ENCODE measurements at places on chromosomes 16 and 17. TPM values are rescaled to one million over a fixed set of nuclear protein-coding genes. Genes with fewer than 3 reads are reported as not detected.

Gene CKLF
- total RNA-seq = 26.1 TPM

Gene SLC2A4
- 0.16 TPM for total RNA-seq

GRCh38 chr17:13643180-13643579, 41.5 kb upstream of the HS3ST3A1 start:
- no peak for DNase-seq

DNA sequence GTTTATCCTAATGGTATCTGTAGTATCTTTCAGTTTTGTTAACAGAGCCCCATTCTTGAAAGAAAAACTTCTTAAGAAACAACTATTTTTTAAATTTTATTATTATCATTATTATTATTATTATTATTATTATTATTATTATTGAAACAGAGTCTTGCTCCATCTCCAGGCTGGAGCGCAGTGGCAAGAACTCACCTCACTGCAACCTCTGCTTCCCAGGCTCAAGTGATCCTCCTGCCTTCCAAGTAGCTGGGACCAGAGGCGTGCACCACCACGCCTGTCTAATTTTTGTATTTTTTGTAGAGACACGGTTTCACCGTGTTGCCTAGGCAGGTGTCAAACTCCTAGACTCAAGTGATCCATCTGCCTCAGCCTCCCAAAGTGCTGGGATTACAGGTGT, 23.4 kb downstream of the SUPT6H start:
- no peak for DNase-seq

Gene SOST
- total RNA-seq = not detected

- DNase-seq = no peak
Observed at GRCh38 chr17:64156670-64157069, 26.7 kb upstream of the ERN1 start.

DNA sequence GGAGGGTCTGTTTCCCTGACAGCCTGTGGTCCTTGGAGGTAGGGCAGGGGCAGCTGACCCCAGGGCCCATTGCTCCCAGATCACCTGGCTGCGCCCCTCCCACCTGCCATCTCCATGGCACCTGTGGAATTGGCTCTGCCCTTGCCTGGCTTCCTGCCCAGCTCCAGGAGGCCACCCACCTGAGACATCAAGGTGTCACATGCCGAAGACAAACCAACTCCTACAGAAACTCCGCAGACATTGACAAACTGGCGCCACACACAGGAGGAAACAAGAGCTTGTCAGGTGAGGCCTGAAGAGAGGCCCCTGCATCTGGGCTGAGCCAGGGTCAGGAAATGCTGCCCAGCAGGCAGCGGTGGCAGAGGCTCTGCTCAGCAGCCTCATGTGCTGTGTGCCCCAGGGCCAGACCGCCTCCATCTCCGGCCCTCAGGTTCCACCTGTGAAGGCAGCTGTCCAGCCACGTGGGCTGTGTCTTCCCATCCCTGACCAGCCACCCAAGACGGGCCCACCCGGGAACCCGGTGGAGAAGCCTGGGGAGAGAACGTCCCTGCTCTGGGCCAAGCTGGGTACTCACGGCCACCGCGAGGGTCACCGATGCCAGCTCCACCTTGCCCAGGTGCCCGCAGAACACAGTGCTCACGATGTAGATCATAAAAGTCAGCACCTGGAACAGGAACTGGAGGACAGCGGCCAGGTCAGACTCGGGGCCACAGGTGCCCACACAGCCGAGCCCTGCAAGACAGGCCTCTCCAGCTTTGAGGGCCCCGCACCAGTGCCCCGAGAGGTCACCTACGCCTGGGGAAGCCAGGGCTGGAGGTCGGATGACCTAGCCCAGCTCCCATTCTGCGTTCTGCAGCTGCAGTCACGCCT, 1.6 kb downstream of the SLC47A2 start:
- DNase-seq = peak; percentile 37

Gene CDH8
- not detected for total RNA-seq

Gene LPCAT2
- total RNA-seq = 3.7 TPM

Gene PRAC2
- not detected for total RNA-seq

DNA sequence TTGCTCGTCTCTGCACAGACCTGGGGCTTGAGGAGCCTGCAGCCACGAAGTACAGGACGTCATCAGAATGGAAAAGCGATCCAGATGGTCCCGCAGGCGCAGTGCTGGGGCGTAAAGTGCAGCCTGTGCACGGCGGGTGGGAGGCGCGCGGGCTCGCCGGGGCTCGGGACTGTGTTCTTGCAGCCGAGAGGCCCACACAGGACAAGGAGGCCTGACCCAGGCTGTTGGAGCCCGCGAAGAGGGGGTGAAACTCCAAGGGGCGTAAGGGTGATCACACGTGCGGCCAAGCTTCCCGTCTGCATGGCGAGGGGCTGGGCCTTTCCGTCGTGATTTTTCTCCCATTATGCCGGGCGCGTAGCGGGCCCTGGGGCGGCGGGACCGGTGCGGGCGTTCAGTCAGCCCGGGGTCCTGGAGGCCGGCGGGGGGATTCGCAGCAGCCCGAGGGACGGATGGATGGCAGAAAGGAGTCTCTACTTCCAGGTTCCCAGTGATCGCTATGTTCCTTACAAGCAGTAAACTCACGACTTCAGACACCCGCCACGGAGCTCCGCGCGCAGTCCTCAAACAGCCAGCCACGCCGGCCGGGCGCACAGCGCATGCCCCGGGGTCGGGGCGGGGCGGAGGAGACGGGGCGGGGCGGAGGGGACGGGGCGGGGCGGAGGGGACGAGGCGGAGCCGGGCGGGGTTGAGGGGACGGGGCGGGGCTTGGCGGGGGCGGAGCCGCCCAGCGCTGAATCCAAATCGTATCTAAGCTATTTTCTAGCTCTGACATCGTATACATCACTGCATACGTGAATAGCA, 141.0 kb upstream of the KCNJ18 start:
- DNase-seq = peak; percentile 83

Gene KCNJ18
- total RNA-seq = not detected

DNA sequence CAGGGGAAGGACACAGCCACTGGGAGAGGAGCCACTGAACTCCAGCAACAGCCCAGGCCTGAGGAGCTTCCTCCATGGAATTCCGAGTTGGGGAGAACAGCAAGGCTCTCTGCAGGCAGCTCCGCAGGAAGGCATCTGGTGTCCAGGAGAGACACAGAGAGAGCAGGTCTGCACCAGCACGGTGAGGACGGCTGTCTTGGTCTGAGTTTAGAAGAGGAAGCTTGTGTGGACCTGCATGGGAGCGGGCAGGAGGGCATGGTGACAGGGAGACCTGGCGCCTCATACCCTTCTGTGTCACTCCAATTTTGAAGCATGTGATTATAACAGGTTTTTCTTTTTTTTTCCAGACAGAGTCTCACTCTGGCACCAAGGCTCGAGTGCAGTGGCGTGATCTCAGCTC, 6.4 kb downstream of the SLC38A10 start:
- DNase-seq = no peak

Gene PCYT2
- total RNA-seq = 10.2 TPM

Gene MYO15A
- total RNA-seq = 0.13 TPM

- DNase-seq = no peak
Observed at GRCh38 chr16:29012913-29013553, 28.2 kb downstream of the LAT start.

GRCh38 chr17:73835605-73836004, 191.4 kb upstream of the SDK2 start:
- DNase-seq = no peak

Data from pancreas (tissue), 10 donors.